ENCODE measurements at places on chromosomes 7 and 10.

DNA sequence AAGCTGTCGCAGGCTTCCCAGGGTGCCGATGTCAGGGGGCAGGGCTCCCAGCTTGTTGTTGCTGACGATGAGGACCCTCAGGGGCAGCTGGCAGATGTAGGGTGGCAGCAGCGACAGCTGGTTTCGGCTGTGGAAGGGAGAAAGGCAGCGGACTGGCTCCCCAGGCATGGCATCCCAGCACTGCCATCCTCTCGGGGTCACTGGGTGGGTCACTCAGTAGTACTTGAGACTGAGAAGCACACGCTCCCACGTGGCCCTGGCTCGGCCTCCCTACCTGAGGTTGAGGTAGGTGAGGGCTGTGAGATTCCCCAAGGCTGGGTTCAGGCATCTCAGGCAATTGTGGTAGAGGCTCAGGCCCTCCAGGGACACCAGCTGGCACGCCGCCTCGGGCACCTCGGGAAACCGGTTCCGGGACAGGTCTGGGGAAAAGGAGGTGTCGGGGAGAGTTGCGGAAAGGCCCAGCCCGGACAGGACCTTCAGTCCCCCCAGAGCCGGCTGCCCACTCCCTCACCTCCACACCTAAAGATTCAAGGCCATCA, 3.8 kb downstream of the LRCH4 start:
- no peak for DNase-seq

DNA sequence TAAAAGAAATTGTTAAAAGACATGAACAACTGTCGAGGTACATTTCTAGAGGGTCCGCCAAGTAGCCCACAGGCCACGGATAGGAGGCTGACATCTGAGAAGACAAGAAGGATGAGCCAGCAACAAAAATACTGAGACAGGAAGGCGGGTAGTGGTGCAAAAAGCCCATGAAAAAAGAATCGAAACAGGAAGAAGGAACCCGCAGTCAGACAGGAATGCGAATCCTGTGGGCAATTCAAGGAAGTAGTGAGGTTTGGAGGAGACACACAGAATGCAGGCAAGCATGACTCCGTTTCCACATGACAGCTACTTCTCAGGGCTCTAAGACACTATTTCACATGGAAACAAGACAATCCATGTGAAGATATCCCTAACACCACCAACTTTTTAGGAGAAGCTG, 125.2 kb downstream of the DOCK4 start:
- DNase-seq, result no peak

GRCh38 chr7:2523941-2524807, 4.6 kb downstream of the LFNG start:
- DNase-seq, result peak; percentile 86

- no peak for DNase-seq
Measured at GRCh38 chr7:409339-410281, 110.0 kb downstream of the PDGFA start.

DNA sequence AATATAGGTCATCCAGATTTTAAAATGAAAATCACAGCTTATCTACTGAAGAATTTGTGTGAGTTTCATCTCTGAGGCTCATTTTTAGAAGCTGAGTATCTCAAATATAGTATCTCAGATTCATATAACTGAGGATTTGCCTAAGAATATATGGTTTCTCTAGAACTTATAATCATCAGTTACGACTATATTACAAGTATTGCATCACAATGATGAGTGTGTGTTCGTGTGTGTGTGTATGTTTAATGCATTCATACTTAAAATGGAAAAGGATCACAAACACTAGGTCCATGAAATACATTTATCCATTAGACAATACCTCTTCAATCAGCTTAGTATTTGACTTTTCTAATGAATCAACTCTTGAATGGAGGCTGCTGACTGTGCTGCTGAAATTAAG, 21.3 kb downstream of the RUFY2 start:
- DNase-seq, result no peak

Data from NCI-H2081 treated with DMSO at 0.1 percent for 48 hours (cell line).